ENCODE measurements at places on chromosomes 4 and X. TPM values are rescaled to one million over a fixed set of nuclear protein-coding genes. Genes with fewer than 3 reads are reported as not detected.
A peak's percentile ranks its signal among the peaks of the same experiment; 100 is the strongest.

Gene GYPE
- total RNA-seq = 7.0 TPM

GRCh38 chr4:99653916-99654315, 3.7 kb downstream of the C4orf54 start:
- no peak for DNase-seq

GRCh38 chr4:149955780-149956390, 122.4 kb upstream of the DCLK2 start:
- no peak for DNase-seq

Gene BMPR1B
- total RNA-seq = 2.3 TPM

DNA sequence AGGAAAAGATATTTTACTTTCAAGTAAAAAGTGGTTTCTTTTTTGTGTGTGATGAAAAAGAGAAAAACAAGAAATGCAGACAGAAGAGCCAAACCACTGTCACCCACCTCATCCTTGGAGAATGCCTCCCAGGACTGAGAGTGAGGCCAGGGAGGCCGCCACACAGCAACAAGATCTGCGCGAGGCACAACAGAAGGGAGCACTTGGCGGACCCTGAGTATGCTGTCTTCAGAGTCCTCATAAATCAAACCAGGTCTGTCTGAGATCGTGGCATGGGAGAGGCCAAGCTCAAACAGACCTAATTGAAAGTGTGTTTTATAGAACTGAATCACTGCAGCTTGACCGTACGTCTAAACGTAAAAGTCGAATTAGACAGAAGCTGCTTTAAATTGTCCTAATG, 134.3 kb upstream of the VCX2 start:
- no peak for DNase-seq

- DNase-seq = peak; percentile 41
Observed at GRCh38 chr4:89000844-89001360, 56.1 kb downstream of the FAM13A start.

DNA sequence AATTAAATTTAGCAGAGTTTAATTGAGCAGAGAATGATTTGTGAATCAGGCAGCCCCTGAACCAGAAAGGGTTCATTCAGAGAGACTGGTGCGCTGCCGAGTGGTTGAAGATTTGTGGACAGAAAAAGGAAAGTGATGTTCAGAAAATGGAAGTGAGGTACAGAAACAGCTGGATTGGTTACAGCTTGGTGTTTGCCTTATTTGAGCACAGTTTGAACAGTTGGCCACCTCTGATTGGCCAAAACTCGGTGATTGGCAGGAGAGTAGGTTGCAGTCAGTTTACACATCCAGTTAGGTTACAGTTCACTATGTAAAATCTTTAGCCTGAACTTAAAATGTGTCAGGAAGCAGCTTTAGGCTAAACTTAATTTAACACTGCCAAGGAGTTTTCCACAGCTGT, 14.9 kb downstream of the MID1IP1 start:
- DNase-seq = no peak

DNA sequence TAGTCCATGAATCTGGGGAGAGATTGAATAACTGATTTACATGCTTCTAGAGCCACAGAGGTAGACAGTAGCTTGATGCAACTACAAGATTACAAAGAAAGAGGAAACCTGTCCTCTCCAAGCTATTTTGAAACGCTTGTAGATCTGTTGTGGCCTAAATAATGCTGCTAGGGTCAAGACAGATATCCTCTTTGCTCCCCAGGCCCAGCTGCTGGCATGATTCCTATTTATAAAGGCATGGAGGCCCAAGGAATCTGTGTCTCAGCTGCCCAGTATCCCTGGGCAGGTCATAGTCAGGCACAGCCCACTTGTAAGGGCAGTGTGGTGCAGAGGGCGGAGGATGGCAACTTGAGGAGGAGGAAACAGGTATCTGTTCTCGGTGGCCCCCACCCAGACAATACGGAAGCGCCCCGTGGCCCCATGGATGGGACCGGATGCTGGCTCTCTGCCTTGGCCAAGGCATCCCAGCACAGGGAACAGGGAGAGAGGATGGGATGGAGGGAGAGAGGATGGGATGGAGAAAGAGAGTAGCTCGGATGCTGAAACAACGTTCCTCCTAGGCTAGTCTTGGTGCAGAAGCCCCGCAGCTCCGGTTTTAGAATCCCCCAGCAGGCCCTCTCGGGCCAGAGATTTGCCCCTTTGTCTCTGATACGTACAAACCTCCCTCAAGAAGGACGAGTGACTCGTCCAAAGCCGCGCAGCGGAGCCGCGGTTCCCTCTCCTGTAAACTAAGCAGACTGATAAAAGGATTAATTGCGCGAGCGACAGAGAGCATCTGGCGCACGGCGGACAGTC, 767 bp upstream of the SMIM20 start:
- no peak for DNase-seq

Measured in lung (tissue), 17 donors.